A172 (cell line): ENCODE measurements at places on chromosomes 11 and 22.

DNA sequence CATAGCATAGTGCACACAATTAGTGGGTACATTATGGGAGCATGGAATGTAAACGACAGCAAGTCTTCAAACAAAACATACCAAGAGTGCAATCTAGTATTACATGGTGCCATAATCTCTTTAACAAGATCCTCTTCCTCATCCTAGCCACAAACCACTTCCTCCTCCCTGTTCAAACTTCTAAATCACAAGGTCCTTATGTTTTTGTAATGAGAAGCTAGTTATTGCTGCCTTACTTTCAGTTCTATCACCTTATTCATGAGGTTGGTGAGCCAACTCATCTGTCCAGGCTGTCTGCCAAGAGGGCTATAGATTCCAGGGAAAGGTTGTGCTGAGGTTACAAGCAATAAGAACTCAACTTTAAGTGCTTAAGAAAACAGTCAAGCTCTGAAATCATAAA, 195.4 kb upstream of the ARHGAP20 start:
- peak; percentile 79 for DNase-seq

DNA sequence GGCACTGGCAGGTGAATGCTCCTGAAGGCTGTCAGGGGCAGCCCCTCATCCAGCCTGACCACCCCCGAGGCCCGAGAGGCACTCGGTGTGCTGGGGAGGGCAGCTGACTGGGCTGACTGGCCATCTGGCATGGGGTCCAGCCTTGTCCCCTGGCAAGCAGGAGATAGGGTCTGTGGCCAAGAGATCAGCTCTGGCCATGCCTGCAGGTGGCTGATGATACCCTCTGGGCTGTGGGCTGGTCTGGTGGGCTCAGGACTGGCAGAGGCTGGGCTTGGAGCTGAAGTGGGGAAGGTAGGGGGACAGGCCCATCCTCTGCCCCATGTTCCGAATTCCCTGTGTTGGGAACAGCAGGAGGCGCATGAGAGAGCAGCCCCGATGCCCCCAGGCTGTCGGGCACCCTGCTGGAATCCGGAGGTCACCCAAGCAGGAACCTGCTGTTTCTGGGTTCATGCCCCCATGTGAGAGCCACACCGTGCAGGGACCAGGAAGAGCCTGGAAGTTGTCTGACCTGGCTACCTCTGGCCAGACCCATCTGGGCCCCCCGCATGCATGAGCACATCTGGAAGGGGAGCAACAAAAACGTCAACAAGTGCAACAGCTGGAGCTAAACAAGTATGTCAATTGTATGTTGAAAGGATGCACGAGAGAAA, 527.0 kb downstream of the TBC1D22A start:
- DNase-seq: no peak

DNA sequence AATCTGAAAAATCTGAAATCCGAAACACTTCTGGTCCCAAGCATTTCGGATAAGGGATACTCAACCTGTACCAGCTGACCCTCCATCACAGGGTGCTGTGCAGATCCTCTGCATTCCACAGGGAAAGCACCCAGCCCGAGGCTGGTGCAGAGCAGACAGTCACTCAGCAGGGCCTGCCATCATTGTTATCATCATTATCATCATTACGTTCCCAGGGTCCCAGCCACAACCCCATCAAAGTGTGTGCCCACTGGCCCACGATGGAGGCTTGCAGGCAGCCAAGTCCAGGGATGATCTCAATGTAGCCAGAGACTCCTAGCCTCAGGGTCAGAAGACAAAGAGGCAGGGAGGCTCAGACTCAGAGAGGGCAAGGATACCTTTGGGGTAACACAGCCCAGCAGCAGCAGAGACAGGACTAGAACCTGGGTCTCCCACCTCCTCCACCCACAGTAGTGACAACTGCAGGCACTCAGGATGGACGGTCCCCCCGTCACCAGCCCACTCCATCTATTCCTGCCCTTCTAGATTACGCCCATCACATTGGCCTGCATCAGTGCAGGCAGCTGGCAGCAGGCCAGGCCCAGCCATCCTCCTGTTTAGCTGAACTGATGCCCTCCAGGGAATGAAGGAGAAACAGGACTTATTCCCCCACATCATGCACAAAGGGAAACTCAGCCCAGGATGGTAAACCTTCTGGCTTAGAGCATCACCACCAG, 10.3 kb downstream of the GAL3ST1 start:
- DNase-seq: no peak

DNA sequence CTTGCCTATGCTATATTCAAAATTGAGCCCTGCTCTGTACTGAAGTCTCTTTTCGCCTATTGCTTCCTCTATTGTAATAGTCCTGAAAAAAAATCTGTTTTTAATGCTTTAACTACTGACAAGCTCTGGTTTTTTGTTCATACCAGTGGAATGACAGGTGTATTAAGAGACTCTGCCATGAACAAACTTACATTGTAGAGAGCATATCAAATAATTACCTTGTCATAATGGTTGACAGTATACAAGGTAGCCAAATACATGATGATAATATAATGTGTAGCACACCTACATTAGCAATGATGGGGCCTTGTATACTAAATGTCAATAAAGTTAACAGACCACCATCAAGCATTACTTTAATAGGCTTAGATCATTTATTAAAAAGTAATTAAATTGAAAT, 175.0 kb downstream of the DYNC2H1 start:
- DNase-seq: no peak

GRCh38 chr22:49827271-49827852, 311 bp downstream of the BRD1 start:
- no peak for DNase-seq

DNA sequence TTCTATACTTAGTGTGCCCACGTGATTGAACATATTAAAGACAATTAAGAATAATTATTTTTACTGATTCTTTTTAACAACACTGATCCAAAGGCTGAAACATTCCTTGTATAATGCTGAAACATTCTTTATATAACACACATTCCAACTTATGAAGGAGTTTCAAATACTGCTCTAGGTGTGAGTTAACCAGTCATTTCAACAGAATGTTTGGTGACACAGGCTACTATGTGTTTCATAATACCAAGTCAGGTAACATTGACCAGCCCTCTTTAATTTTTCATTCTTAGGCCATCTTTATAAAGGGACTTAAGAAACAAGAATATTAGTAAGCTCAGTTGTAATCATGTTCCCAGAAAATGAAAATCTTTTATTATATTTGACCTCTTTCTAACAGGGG, 136.6 kb downstream of the ELP4 start:
- DNase-seq: no peak

- peak; percentile 83 for DNase-seq
Measured at GRCh38 chr22:38718414-38718813, 12.7 kb downstream of the GTPBP1 start.
